ENCODE measurements at places on chromosomes 12 and 14.
A peak's percentile ranks its signal among the peaks of the same experiment; 100 is the strongest.

DNA sequence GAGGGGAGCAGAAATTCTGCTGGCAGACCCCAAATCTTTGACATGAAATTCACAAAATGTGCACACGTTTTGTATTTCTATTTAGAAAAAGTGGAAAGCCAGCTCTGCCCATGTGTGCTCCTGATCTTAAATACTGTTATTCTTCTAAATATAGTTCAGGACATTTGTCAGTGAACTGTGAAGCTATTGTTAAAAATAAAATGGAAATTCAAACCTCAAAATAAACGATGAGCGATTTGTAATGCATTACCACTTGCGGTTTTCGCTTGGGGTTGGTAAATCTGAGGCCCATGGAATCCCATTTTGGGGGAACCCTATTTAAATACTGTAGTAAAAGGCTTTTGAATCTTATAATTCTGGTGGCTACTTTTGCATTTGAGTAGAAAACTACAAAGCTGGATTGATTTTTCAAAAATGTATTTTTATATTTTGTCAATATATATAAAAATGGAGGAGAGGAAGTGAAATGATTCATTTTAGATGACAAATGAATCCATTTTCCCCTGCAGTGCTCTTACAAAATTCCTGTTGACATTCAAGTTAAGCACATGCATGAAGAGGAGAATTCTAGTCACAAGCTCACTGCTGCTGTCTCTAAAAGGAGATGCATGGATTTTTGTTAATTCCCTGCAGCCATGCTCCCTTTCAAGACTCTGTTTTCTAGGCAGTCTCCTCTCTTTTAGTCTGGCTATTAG, 47.1 kb downstream of the FLRT2 start:
- DNase-seq, result no peak

- no peak for DNase-seq
These were observed 10.2 kb downstream of the PLEKHA5 start for GRCh38 chr12:19139615-19140194.

GRCh38 chr14:37888234-37888633, 292.8 kb downstream of the TTC6 start:
- DNase-seq, result no peak

GRCh38 chr12:98262902-98263301, 252.5 kb upstream of the TMPO start:
- DNase-seq, result no peak

- peak; percentile 38 for DNase-seq
These were observed 71.4 kb upstream of the SRSF5 start for GRCh38 chr14:69695322-69696203.

DNA sequence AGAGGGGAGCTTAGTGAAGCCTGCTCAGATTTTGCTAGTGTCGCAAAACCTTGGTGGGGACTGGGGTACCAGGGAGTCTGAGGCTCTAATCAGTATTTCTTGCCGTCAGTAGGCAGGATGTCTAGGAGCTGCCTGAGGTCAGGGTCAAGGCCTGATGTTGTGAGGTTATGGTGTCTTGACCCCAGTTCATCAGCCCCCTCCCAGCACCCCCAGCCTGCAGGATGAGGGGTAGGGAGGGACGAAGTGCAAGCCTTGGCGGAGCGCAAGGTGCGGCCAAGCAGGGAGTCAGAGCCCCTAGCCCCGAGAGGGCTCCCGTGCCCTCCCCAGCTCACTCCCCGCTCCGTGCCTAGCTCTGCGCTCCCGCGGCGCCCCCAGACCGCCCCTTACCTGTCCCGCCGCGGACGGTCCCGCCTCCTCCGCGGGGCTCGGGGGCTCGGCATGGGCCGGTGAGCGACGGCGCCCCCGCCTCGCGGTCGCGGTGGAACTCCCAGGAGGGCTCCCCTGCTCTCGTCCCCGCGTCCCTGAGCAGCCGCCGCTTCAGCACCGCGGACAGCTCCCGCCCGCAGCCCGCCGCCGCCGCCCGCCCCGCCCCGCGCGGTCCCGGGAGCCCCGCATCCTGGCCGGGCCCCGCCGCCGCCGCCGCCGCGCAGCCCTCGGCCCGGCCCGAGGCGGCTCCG, 347 bp downstream of the SYNDIG1L start:
- peak; percentile 14 for DNase-seq

DNA sequence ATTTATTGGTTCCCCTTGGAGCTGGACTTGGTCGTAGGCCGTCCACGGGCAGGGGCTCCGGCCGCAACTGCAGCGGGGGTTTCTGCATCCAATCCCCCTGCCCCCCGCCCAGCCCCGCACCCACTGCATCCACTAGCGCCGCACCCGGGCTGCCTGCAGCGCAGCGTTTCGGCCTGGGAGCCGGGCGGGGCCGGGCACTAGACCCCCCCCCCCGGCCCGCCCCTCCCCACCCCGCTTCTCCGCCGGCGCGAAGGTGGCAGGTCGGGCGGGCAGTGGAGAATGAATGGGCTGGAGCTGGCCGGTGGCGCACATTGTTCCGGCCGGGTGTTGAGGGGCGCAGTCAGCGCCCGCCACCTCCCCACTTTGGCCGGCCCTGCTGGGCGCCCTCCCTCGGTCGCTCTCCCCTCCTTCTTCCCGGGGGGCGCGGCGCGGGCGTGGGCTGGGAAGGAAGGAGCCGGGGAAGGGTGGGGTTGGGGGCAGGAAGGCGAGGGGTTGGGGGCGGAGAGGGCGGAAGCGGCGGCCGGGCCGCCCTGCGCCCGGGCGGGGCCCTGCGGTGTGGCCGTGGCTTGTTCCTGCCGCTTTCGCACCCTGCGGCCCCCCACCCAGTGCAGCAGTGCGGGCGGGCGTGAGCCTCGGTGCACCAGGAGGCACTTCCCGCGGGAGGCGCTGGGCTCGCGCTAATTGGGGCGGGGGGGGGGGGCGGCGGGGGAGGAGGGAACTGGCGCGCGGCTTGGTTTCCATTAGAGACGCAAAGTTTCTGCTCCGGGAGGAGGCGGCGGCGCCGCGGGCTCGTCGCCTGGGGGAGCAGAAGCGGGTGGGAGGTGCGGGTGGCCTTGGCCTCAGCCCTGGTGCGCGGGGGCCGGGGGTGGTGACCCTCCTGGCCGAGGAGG, 841 bp downstream of the CALM1 start:
- peak; percentile 46 for DNase-seq

DNA sequence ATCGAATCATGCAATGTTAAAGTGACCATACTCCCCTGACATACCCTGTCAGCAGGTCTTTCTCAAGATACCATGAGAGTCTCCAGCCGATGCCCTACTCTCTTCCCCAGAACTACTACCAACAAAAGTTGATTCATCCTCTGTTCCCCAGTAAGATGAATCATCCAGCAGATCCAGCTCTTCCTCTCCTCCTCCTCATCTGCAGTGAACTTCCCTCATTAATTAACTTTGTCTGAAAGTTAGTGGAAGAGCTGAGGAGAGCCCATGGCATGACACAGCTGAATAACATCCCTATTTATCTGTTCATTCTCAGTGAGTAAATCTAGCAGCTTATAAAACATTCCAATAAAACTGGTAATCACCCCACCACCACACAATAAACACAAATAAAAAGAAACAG, 213.4 kb downstream of the EGLN3 start:
- DNase-seq, result peak; percentile 95

GRCh38 chr12:44296624-44297197, 460.8 kb downstream of the TMEM117 start:
- no peak for DNase-seq

- DNase-seq, result no peak
These were observed 59.5 kb upstream of the CHGA start for GRCh38 chr14:92863286-92864080.

GRCh38 chr14:105871590-105871989, 345.2 kb downstream of the TMEM121 start:
- no peak for DNase-seq

DNA sequence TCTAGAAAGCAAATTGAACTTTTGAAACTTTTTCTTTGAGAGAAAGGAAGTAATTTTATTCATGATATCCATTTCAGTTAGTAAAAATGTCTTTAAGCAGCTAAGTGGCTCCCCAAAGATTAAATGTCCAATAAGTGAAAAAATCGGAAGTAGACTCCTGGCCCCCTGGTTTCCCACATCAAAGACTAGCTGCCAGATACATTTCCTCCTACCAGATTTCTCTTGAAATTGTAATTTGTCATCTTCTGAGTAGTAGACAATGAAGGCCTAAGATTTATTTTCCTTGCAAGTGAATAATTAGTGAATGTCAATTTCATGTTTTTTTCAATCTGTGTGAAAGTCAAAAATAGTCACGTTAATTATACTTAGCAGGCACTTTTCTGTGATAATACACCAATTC, 321.9 kb downstream of the SYT1 start:
- DNase-seq, result no peak

DNA sequence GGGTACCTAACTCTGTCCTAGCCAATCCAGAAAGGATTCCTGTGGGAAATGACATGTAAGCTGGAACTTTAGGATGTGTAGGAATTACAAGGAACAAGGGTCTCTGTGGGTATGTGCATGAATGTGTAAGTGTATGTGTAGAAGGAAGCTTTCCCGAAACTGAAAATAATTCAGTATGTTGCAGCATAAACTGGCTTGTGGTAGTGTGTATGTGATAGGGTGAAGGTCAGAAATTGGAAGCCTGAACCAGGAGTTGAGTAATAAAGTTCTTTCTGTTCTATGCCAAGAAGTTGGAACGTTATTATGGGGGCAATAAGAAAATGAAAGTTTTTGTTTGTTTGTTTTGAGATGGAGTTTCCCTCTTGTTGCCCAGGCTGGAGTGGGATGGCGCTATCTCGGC, 323.1 kb upstream of the KITLG start:
- DNase-seq, result no peak

GRCh38 chr12:11987901-11988300, 82.8 kb upstream of the BCL2L14 start:
- DNase-seq, result peak; percentile 17

- DNase-seq, result no peak
These were observed 1019.8 kb downstream of the GALC start for GRCh38 chr14:86973177-86973576.

- peak; percentile 32 for DNase-seq
These were observed 24.3 kb upstream of the ADGRD1 start for GRCh38 chr12:130929363-130929762.

DNA sequence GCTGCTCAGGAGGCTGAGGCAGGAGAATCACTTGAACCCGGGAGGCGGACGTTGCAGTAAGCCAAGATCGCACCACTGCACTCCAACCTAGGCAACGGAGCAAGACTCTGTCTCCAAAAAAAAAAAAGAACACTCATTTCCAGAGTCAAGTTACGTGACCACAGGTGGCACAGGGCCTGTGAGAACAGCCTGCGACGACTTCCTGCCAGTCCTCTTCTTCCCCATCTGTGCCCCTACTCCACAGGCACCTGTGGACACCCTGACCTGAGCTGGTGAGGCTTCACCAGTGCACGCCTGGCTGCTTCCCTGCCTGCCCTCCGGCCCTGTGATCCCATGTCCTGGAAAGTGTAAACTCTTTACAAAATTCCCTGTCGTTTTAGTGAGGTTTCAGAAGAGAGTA, 77.7 kb downstream of the PPP2R5C start:
- no peak for DNase-seq

DNA sequence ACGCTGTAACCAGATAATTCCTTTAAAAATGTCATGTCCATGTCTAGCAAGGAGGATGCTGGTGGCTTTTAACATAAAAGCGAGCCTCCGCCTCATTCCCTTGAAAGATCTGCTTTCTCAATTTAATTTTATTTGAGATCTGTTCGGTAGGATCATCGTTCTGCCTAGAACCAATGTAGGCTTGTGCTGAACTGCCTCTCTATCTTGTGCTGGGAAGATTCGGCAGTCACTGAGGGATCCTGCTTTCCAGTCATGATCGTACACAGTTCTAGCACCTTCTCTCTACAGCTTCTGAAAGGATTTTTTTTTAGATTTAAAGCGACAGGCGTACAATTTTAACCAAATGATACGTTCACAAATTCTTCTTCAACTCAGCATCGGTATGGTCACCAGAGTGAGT, 54.3 kb downstream of the PEBP1 start:
- DNase-seq, result peak; percentile 40

DNA sequence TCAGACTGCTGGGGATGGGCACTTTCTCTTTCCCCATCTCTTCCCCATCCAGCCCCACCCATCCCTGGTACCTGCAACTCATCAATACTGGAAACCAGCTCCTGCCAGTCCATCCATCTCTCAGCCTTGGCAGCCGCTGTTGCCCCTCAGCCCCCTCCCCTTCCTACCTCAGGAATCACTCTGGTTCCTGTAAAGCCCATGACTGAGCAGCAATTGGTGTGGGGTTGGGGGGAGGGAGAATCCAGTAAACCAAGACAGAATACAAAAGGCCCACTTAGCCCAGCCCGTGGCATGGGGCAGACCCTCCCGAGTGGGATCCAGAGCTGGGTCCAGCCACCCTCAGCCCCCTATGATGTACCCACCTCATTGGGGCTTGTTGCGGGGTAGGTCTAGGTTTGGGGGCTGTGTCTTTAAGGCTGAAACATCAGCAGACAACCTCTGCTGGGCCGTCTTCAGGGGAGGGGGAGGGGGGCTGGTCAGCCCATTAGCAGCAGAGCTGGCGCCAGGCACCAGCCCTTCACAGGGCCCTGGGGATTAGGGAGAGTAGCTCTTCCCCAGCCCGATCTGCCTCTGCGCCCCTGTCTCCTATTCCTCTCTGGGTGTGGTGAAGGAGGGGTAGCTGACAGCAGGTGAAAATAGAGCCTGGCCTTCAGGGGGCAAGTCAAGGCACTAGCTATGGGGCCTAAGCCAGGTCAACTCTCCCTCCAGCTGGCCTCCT, 702 bp upstream of the PRPH start:
- DNase-seq, result no peak
